Fibroblast of the aortic adventitia (primary cell): ENCODE measurements at places on chromosomes 12 and 14. TPM values are rescaled to one million over a fixed set of nuclear protein-coding genes. Genes with fewer than 3 reads are reported as not detected.

- DNase-seq, result no peak
Measured at GRCh38 chr12:24823808-24824515, 124.9 kb downstream of the BCAT1 start.

DNA sequence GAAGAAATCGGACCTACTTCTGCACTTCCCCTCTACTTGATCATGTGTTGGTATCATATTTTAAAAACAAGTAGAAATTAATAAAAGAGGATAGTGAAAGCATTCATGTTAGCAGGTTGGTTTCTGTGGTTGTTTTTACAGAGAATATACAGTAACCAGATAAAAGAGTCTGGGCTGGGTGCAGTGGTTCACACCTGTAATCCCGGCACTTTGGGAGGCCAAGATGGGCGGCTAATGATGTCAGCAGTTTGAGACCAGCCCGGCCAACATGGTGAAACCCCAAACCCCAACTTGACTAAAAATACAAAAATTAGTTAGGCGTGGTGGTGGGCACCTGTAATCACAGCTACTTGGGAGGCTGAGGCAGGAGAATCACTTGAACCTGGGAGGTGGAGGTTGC lies 55.9 kb downstream of the LRP6 start:
- no peak for DNase-seq

- DNase-seq, result peak; percentile 9
Measured at GRCh38 chr12:4555804-4556203, 6.2 kb upstream of the DYRK4 start.

- DNase-seq, result no peak
Measured at GRCh38 chr14:74938531-74939495, 15.8 kb upstream of the RPS6KL1 start.

DNA sequence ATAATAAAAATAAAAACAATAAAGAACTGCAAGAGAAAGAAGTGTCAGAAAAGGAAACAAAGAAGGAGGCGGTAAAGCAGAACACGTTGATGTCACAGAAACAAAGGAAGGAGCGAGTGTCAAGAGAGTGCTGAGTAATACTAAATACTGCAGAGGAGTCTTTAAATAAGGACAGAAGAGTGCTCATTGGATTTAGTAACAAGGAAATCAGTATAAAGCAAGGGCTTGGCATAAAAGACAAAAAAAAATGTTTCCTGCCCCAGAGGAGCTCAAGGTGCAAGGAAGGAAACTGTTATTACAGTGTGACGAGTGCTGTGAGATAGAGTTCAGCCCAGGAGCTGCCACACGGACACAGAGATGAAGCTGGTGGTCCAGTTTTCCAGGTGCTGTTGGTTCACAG lies 8.4 kb upstream of the TUBA1A start:
- DNase-seq, result no peak

DNA sequence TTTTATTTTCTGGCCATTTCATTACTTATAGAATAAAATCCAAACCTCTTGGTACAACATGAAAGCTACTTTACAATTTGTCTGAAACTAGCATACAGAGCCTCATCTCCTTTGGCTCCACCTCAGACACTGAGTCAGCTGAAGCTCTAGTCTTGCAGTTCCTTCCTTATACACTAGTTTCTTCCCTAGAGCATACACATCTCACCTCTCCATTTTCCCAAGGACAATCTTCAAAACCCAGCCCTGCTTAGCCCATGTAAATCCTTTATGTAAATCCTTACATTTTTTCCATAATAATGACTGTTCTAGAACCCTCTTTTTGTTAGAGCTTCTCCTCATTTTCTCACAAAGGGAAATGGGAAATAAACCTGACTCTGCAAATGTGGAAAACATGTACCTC lies 463.4 kb downstream of the SLC16A7 start:
- DNase-seq, result no peak

- DNase-seq, result peak; percentile 98
Measured at GRCh38 chr12:75814851-75815754, 216.5 kb downstream of the PHLDA1 start.

DNA sequence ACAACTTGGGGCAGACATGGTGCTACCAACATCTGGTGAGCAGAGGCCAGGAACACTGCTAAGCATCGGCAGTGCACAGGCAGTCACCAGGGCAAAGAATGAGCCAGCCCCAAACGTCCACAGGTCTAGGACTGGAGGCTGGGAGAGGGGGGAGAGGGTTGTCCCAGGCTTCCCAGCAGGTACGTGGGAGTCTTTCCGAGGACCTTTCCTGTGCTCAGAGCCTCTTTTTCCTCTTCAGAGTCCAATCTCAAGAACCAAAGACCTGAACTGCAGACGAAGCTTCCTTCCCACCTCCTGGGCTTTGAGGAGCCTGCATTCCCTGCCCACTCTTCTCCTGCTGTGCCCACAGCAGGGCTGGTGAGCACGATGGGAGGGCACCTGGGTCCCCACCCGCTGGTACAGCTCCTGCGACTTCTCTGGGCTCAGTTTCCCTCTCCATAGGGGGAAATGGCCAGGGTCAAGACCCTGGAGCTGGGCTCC lies 48.7 kb downstream of the DLK1 start:
- no peak for DNase-seq

GRCh38 chr14:22333422-22334274 lies 255.4 kb downstream of the DAD1 start:
- no peak for DNase-seq

- DNase-seq, result peak; percentile 48
Measured at GRCh38 chr12:69028941-69029729, 96.2 kb upstream of the CPM start.

- DNase-seq, result no peak
Measured at GRCh38 chr14:39681782-39682399, 249.7 kb upstream of the FBXO33 start.

DNA sequence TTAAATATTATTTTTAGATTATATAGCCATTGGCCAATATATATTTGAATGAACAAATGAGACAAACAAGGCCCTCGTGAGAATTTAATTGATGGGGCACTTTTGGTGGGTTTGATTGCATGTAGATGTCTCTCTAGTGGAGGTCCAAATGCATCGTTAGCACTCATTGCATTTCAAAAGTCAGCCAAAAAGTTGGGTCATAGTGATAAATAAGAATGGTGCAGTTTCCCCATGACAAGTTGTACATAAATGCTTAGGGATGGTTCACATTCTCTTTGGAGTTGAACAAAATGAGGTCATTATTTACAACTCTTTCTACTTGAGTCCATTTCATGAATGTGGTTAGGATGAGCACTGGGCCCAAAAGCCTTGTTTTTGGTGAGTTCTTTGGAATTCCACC lies 1.0 kb downstream of the BEST3 start:
- no peak for DNase-seq

DNA sequence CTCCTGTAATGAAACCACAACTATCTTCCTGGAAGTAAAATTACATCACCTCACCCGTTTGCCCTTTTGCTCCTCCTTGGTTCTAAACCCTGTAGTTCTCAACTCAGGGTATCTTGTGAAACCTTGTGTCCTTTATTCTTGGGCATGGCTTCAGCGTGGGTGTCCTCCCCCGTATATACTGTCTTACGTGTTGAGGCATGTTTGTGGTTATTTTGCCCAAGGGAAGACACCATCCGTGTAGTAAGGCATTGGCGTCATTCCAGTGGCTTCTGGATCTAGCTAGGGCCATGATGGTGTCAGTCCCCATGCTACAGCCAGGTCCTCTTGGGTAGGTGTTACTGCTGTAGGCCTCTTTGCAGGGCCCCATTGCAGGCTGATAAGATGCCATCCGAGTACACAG lies 115.4 kb downstream of the ZFP36L1 start:
- no peak for DNase-seq

GRCh38 chr14:55814064-55814463 lies 234.1 kb downstream of the KTN1 start:
- peak; percentile 23 for DNase-seq

DNA sequence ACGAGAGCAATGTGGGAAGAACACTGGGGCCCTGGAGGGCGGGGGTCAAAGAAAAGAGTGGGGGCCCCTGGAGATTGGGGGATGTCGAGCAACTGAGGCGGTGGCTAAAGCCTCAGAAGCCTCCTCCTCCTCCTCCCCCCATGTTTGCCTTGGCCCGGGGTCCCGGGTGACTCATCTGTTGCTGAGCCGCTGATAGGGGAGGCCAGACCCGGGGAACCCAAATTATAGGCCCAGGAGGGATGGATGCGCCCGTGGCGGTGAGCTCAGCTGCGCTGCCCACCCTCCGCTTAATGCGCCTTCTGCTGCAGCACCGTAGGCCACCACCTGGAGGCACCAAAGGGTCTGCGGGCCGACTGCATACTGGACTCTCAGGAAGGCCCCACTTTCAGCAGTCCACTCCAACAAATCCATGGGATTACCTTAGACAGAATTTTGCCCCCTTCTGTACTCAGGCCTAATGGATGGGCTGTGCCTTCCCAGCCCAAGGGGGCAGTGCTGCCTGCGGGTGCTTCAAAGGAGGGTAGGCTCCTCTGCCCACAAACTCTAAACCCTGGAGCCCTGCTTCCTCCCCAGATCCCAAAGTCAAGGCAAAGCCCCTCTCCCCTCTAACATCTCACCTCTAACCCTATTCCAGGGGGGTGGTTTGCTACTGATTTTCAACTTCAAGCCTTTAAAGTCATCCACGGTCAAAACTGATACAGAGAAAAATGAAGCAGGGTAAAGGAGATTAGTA lies 2.6 kb upstream of the WNT10B start:
- DNase-seq, result peak; percentile 87

RNASE1 gene
- total RNA-seq, result 1.7 TPM in 1 of 2 replicates, not detected in the other

LRRC43 gene
- total RNA-seq, result 0.74 and 3.5 TPM in 2 replicates

KLRC3 gene
- not detected in 2 replicates for total RNA-seq

ACOT6 gene
- not detected in 2 replicates for total RNA-seq

SALL2 gene
- total RNA-seq, result 5.3 and 9.0 TPM in 2 replicates

TAS2R13 gene
- 2.8 and 7.4 TPM in 2 replicates for total RNA-seq

GNB3 gene
- 3.4 TPM in 2 replicates for total RNA-seq

CKAP4 gene
- total RNA-seq, result 162 and 217 TPM in 2 replicates
